ENCODE measurements at places on chromosomes 2 and 18.

DNA sequence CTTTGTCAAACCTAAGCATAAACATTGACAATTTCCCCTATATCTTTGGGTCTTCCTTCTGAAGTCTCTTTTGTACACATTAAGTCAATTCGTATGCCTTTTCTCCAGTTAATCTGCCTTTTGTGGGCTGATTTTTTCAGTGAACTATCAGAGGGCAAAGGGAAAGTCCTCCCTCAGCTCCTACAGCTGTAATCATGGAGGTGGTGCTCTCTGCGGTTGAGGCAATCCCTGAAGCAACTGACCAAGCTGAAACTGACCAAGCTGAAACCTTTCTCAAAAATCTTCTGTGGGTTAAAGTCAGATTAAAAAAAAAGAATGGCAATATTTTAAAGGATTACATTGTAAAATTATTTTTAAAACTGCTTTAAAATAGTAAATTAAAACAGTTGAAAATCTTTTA is 105.8 kb upstream of the DNAJC10 start:
- no peak for DNase-seq

DNA sequence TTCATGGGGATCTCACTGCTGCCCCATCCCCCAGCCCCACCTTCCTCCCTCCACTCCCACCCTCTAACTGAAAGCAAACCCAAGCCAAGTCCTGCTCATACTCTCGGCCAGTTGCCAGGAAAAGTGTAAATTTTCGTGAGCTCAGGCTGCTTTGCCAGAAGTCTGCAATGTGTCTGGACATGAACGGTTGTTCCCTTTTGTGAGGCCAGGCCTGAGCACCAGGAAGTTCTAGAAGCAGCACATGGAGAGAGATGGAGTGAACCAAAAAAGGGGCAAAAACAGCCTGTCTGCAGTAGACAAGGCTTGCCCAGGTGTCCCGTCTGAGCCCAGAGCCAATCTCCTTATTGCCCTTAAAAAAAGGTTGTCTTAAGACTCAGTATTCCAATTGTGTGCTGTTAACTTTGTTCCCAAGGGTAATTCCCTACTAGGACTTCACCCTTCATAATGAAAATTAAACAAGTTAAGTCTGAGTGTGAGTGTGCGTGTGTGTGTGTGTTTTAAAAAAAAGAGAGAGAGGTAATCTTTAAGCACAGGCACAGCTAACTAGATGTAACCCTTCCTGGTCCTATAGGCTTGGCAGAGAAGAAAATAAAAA is 247.1 kb downstream of the BCL11A start:
- DNase-seq, result no peak

- DNase-seq, result no peak
Observed at GRCh38 chr2:98388081-98388480, 41.8 kb downstream of the CNGA3 start.

DNA sequence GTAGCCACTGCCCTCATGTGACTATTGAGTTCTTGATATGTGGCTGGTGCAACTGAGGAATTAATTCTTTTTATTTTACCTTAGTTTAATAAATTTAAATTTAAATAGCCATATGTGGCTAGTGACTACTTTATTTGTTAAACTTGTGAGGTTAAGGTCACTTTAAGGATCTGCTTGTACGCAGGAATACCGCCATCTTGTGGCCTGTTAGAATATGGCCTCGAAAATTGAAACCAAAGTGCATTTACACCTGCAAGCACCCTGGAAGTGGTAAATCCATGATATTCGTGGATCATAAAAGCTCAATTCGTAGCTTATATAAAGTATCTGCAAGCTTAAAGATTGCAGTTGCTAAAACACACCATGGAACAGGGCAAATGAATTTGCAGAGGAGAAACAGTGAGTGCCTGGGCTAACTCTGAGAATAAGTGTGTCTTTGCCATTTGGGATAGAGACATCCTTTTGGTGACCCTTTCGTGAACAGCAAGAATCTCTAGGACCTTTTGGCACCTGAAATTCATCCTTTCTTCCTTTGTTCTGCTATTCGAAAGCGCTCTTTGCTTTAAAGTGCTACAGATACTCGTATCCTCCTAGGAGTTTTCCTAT is 59.9 kb upstream of the REG3A start:
- peak; percentile 1 for DNase-seq

- no peak for DNase-seq
Observed at GRCh38 chr2:52698408-52698807, 1069.2 kb upstream of the CHAC2 start.

DNA sequence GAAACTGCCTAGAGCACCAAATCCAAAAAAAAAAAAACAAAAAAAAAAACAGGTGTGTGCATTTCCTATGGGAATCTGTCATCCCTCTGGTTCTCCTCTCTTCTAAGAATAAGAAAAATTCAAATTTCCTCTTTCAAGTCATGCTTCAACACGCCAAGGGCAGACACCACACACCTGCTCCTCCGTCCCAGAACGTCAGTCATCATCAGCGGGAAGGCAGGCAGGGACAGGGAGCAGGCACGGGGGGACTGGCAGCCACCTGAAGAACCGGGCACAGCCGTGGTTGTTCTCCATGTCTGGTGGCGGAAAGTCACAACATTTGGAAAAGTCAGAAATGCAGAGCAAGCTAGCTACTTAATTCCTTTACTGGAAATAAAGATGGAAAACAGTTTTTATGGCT is 214.8 kb downstream of the IKZF2 start:
- no peak for DNase-seq

- no peak for DNase-seq
Observed at GRCh38 chr18:69981948-69982347, 34.3 kb upstream of the CD226 start.

GRCh38 chr2:60313470-60314172 is 239.8 kb downstream of the BCL11A start:
- DNase-seq, result no peak

DNA sequence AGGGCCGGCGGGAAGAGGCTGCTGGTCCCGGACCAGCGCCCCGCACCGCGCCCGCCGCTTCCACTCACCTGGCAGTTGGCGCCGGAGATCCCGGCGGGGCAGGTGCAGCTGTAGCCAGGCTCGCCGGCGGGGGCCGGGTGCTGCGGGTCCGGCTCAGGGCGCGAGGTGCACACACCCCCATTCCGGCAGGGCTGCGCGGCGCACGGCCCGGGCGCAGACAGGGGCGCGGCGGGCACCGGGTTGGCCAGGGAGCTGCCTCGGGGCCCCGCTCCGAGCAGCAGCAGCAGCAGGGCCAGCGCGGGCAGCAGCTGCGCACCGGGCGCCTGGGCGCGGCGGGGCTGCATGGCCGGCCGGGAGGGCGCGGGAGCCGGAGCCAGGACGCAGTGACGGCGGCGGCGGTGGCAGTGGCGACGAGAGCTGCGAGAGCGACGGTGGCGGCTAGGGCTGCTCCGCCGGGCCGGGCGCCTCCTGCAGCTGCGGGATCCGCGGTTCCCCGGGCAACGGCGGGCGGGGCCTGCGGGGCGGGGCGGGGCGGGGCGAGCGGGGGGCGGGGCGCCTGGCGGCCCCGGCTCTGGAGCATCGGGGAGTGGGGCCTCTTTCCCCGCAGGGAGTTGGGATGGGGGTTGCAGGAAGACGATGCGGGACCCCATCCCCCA is at the start of gene DNER:
DNER (minus strand) TSS at position 476 of the 656 bp plus-strand sequence; CDS start at position 344, 132 bp downstream.
- DNase-seq, result peak; percentile 57

- DNase-seq, result no peak
Observed at GRCh38 chr2:86352727-86353221, 15.3 kb upstream of the REEP1 start.

- DNase-seq, result no peak
Observed at GRCh38 chr2:119792907-119793312, 33.2 kb downstream of the PTPN4 start.

Measured in activated T-cell treated with anti-CD3 and anti-CD28 coated beads, Interleukin-2, amount 50 U/mL, for 72 hours (primary cell).